ENCODE measurements at places on chromosomes 12 and 14.
A peak's percentile ranks its signal among the peaks of the same experiment; 100 is the strongest.

DNA sequence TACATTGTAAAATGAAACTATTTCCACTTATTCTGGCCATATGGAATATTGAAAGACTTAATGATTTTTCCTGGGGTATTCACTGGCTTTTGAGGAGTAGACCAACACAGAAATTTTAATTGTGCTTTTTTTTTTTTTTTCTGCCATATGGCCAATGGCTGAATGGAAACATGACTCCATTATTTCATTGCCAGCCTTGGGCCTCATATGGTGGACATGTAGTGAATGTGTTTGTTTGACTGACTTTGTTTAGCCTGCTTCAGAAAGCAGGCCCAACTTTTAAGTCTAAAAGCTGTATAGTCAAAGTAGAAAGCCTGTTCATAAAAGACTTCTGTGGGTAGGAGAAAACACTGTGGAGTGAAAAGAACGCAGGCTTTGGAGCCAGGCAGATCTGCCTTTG, 2.4 kb downstream of the GNG2 start:
- no peak for DNase-seq

- DNase-seq = no peak
Measured at GRCh38 chr12:38850461-38850860, 54.9 kb downstream of the CPNE8 start.

GRCh38 chr14:41360126-41360525, 246.6 kb upstream of the LRFN5 start:
- DNase-seq = no peak

DNA sequence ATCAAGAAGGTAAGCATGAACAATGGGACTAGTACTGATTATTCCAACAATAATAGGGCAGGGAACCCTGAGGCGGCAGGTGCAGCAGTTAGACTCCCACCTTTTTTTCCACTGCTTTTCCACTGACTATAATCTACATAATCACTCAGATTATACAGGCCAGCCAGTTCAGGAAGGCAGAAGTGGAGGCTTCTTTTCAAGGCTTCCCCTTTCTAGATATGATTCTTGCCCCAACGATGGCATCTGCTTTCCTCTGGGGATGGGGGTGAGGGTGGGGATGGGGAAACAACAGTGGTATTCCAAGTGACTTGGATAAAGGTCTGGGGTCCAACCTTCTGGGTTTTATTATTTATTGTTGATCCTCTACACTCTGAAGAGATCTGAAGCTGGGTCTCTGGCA, 331 bp downstream of the NCKAP1L start:
- no peak for DNase-seq

DNA sequence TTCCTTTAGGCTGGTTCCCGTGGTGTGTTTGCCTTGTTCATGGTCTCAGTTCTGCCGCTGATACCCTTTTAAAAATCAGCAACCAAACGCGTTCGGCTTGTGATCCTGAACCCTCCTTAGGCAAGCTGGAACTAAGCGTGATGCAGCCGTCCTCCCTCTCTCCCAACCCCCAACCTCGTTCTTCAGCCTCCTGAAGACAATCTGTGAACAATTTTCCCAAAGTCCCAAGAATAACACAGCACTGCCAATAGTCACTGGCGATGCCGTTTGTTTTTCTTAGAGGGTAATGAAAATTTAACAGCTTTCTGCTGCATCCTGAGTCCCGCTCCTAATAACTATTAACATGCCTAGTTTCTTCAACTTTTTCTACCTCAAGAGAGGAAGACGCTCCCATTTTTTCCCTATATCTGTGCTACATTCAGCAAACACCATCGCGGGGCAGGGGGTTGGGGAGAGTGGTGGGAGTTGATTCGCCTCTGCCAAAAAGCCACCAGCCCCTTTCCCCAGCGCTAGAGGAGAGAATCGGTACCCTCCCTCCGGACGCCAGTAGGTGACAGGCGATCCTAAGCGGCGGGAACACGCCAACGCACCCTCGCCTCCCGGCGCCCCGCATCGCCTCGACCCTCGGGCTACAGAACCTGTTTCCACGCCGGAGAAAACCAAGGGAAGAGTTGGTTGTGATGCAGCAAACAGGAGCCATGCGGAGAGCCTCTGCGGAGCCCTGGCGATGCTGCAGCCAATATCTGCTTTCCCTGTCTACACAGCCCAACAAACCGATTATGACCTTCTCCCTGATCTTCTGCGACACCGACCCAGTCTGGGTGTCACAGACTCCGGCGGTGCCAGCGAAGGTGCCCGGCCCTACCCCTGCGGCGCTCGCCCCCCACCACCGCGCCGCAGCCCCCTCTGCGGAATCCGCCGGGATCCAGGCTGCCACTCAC, 752 bp downstream of the PRICKLE1 start:
- peak; percentile 60 for DNase-seq

- peak; percentile 73 for DNase-seq
Measured at GRCh38 chr14:86799244-86799647, 1193.7 kb downstream of the GALC start.

GRCh38 chr14:54453252-54453651, 12.1 kb upstream of the CNIH1 start:
- no peak for DNase-seq

DNA sequence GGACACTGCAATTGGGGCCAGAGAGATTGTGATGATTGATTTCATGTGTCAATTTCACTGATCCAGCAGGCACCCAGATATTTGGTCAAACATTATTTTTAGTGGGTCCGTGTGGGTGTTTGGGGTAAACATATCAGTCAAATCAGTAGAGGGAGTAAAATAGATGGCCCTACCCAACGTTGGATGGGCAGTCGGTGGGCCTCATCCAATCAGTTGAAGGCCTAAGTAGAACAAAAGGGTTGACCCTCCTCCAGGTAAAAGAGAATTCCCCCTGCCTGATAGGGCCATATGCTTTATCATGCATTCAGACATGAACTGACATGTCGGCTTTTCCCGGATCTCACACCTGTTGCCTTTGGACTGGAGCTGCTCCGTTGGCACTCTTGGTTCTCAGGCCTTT, 195.1 kb upstream of the CAND1 start:
- no peak for DNase-seq

DNA sequence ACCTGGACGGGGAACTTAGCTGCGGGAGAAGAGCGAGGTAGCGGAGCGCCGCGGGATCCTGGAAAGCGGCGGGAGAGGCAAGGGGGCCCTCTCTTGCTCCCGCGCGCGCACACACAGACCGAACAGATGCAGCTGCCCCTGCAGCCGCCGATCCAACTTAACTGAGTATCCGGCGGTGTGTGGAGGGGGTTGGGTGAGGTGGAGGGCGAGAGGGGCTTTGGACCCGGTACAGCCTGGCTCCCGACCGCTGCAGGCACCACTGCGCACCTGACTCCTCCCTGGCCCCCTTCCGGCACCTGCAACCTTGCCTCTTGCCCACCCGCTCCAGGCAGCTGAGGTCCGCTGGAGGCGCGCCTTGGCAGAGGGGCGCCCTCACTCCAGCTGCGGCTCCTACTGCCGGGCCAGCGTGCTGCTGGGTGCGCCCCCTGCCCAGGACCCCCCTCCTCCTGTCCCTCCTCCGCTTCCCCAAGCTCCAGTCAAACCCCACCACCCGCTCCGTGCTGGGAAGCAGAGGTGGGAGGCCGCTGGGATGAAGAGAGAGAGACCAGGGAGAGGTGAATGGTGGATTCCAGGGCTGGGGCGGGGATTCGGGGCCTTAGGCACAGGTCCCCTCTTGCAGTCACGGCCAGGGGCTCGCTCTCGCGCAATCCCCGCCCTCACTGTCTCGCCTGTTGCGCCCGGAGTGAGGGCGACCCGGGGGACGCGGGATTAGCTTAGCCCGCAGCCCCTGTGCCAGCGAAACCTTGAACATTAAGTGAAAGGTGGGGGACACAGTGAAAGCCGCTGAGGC, 2.6 kb downstream of the DIO3 start:
- peak; percentile 35 for DNase-seq

- DNase-seq = peak; percentile 92
Measured at GRCh38 chr12:119624966-119625365, 31.4 kb downstream of the TMEM233 start.

DNA sequence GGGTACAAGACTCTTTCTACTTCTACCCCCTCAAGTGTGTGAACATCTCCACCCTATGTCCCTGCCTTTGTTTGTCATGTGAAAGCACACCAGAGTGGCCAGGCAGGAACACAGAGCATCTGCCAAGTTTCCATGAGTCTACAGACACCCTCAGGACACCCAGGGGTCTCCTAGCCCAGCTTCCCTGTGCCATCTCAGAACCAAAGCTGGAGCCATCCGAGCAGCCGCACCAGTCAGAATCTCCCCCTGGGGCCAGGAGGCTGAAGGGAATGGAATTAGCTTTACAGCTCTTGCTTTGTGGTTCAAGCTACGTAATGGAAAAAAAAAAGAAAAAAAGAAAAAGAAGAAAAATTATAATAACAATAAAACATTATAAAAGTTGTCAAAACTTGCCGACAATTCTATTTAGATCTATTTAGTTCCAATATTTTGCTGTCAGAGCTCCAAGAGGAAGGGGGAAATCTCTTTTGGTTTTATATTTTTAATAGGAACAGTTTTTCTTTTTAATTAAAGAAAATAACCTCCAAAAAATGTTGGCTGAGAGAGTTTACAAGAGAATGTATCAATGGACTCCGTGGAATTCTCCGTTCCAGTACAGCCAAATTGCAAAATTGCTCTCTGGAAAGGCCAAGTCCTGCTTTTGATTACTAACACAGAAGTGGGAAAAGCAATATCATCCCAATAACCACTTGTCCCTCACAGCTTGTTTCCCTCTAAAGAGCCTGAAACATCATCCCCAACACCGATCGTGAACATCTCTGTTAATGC, 37.1 kb downstream of the TBX5 start:
- DNase-seq = no peak

DNA sequence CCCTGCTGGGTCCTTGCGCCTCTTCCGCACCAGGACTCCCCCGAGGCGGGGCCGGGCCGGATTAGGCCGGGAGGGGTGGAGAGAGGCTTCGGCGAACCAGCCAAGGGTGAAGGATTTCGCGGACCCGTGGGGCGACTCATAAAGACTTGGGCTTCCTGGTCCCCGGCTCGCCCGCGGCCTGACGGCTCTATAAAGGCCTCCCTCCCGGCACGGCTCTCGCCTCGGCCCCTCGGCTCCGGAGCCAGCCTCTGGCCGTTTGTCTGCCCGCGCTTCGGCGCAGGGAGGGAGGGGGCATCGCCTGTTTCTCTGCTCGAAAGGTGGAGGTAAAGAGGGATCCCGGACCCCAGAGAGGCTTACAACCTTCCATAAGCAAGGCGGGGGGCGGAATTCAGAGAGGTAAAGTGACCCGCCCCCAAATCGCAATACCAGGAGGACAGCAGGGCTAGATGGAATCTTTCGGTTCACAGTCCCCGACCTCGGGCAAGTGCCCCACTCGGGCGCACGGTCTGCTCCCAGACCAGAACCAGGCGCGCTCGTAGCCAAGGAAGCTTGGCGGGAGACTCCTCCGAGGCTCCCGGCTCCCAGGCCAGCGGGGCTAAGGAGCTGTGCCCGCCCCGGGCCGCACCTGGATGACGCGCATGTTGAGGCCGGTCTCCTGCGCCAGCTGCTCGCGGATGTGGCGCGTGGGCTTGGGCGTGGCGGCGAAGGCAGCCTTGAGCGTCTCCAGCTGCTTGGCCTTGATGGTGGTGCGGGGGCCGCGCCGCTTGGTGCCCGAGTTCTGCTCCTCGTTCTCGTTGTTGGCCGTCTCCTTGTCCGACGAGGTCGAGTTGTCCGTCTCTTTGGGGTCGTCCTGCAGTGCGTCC, 3.9 kb downstream of the LHX5 start:
- peak; percentile 41 for DNase-seq

DNA sequence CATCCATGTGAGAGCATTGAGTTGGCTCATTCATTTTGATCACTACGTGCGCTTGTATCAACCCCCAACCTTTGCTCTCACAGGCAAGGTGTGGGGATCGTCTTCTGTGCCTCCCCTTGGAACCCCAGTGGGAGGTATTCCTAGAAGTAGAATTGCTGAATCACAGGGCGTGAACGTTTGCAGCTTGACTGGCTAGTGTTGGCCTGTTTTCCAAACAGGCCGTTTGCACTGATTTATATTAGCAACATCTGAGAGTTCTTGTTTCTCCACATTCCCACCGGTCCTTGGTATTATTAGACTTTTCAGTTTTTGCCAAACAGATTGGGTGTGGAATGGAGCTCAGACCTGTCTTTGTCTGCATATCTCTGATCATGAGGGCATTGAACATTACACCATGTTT, 288.6 kb upstream of the PWP1 start:
- no peak for DNase-seq

DNA sequence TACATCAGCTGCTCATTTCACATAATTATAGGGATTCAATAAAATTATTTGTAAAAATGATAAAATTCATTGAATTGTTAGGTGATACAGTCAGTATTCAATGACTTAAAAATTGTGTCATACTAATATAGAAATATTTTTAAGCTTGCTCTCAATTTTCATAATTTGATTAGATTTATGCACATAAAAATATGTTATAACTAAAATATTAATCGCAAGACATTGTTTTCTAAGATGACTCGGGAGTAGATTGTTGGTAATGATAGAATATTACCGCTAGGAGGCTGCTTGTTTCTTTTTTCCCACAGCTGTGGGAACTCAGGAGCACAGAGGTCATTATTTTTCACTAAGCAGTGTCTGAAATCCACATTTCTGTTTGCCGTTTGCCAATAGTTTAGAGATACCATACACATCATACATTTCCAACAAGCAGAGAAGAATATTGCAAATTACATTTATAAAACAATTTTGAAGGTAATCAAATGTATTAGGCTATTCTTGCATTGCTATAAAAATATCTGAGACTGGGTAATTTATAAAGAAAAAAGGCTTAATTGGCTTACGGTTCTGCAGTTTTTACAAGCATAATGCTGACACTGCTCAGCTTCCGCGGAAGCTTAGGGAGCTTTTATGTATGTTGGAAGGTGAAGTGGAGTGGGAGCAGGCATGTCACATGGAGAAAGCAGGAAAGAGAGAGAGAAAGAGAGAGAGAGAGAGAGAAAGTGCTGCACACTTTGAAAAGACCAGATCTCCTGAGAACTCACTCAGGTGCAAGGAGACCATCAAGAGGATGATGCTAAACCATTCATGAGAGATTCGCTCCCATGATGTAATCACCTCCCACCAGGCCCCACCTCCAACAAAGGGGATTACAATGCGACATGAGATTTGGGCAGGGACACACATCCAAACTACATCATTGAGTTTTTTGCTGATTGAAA, 9.2 kb downstream of the CD69 start:
- DNase-seq = peak; percentile 67

- DNase-seq = peak; percentile 71
Measured at GRCh38 chr14:39266525-39266870, 32.8 kb downstream of the MIA2 start.

DNA sequence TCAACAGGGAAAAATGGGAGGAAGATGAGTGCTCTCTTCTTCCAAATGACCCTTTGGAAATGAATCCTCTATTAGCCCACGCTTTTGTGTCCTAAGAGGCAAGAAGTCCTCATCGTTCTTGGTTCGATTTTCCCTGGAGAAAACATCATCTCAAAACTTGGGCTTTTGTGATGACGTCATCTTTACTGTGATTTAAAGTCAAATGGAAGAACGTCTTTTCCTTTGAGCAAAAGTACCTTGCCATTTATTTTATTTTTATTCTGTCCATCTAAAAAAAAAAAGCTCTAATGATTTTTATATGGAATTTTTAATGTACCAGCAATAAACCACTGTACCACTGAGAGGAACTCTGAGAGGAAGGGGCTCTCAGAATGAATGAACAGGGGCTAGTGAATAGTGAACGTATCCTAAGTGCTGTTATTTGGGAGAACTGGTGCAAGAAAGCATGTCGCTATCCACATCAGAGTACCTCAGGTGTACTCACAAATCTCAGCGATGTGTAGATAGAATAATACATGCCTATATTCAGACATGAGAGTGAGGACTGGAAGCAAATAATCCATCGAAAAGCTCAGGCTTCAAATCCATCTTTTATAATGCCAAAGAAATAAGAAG, 124.8 kb downstream of the HMGA2 start:
- no peak for DNase-seq

GRCh38 chr12:120590741-120591407, 9.7 kb upstream of the POP5 start:
- DNase-seq = no peak

GRCh38 chr12:54439521-54440255, 20.6 kb upstream of the ITGA5 start:
- peak; percentile 29 for DNase-seq

Measured in NCI-H1105 treated with DMSO at 0.1 percent for 48 hours (cell line).